ENCODE measurements at places on chromosomes 5 and 9.
A peak's percentile ranks its signal among the peaks of the same experiment; 100 is the strongest.

DNA sequence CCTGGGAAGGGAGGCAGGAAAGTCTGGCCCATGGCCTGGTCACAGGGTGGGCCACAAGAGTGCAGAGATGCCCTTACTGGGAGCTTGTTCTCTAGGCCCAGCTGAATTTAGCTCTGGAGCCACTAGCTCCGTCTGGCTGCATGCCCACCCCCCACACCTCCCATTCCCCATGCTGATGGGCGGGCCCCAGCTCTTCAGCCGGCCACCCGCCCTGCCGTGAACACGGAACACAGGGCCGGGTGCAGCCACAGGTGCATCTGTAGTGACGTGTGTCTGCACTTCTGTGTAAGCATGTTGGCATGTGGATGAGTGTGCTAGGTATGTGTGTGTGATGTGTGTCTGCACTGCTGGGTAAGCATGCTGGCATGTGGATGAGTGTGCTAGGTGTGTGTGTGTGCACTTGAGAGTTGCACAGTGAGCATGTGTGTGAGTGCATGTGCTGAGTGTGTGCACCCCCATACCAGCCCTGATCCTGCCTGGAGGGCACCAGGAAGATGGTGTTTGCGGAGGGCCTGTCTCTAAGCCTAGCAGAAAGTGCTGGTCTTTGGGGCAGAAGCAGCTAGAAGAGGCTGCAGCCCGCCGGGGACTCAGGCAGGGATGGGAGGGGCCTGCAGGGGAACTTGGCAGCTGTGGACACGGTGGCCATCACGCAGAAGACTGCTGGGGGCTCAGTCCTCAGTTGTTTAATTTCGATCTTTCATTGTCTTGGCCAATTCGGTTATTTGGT is 136.4 kb downstream of the CACNA1B start:
- peaks cover 14% of the 10 kb centered on the region for H3K27me3 ChIP-seq
- no peak overlapping the region for H3K27ac ChIP-seq
- no peaks in the 10 kb centered on the region for H3K36me3 ChIP-seq

- peaks cover 14% of the 10 kb centered on the region for H3K4me1 ChIP-seq
- no peak overlapping the region for H3K4me3 ChIP-seq
- DNase-seq = no peak
- no peak overlapping the region for H3K27ac ChIP-seq
These were observed 171.6 kb downstream of the RASEF start for GRCh38 chr9:82891321-82891720.

DNA sequence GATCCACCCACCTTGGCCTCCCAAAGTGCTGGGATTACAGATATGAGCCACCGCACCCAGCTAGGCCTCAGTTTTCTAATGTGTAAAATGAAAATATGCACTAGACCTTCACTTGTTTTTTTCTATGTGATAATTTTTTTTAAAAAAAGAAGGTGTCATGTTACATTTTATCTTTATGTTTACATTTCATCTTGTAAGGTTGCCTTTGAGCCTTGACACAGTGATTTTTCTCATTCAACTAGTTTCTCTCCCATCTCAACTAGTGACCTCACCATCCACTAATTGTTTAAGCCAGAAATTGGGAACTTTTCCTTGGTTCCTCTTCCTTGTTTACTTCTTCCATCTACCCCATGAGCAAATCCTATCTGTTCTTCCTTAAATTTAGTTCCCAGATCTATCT is 21.5 kb downstream of the TMC1 start:
- H3K4me1 ChIP-seq = peaks cover 4% of the 10 kb centered on the region
- no peak for DNase-seq
- H3K27ac ChIP-seq = no peak overlapping the region

- H3K36me3 ChIP-seq = no peaks in the 10 kb centered on the region
- H3K27me3 ChIP-seq = peaks cover 78% of the 10 kb centered on the region
- peak overlapping the region; percentile 33 for H3K4me3 ChIP-seq
- no peak for DNase-seq
- H3K4me1 ChIP-seq = peaks cover 2% of the 10 kb centered on the region
These were observed 1.3 kb downstream of the SLC6A3 start for GRCh38 chr5:1443991-1444360.

- H3K4me3 ChIP-seq = no peak overlapping the region
- no peak for DNase-seq
- no peak overlapping the region for H3K27ac ChIP-seq
- no peaks in the 10 kb centered on the region for H3K4me1 ChIP-seq
These were observed 117.9 kb downstream of the ANXA1 start for GRCh38 chr9:73269430-73270101.

- peaks cover 24% of the 10 kb centered on the region for H3K36me3 ChIP-seq
- no peak overlapping the region for H3K4me3 ChIP-seq
- H3K27ac ChIP-seq = no peak overlapping the region
- H3K27me3 ChIP-seq = no peaks in the 10 kb centered on the region
These were observed 78.5 kb downstream of the CD180 start for GRCh38 chr5:67118050-67118620.

- DNase-seq = no peak
- no peaks in the 10 kb centered on the region for H3K27me3 ChIP-seq
- peaks cover 22% of the 10 kb centered on the region for H3K36me3 ChIP-seq
- H3K4me1 ChIP-seq = peaks cover 16% of the 10 kb centered on the region
- peak overlapping the region; percentile 17 for H3K27ac ChIP-seq
These were observed 56.1 kb downstream of the MTREX start for GRCh38 chr5:55363856-55364255.

DNA sequence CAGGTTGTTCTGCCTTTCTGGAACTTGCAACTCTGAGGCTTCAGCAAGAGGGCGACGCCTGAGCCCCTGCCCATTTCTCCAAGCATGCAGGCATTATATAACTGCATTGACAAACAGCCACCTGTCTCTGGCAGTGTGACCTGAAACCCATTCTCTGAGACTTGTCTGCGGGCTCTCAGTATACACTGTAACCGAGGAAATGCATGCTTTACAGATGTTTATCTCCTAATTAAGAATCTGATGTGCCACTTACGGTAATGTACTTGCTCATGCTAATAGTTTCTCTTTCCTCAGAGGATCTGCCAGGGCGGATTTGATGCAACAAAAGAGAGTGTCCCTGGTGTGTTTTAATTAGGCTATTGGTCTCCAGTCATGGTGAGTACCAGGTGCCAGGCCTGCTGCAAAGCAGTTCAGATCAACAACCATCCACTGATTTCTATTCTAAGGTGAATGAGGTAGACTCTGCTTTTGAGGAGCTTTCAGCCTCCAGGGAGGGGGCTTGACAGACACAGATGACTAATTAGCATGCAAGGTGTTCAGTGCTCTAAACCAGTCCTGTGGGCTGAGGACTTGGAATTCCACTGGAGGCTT is 593.7 kb upstream of the KLF4 start:
- peaks cover 83% of the 10 kb centered on the region for H3K27me3 ChIP-seq
- no peak overlapping the region for H3K27ac ChIP-seq
- H3K4me1 ChIP-seq = no peaks in the 10 kb centered on the region
- no peaks in the 10 kb centered on the region for H3K36me3 ChIP-seq
- no peak for DNase-seq

DNA sequence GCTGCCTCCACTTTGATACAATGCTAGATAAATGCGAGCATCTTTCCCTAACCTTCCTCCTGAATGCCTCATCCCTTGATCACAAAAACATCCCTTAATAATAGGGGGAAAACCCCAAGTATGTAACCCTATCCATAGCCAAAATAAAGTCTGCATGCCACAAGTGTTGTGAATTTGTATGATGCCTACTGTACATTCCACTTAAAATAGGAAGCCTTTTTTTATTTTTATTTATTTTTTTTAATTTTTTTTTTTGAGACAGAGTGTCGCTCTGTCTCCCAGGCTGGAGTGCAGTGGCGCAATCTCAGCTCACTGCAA is 207.0 kb downstream of the AOPEP start:
- DNase-seq = no peak
- H3K36me3 ChIP-seq = peaks cover 12% of the 10 kb centered on the region
- no peak overlapping the region for H3K4me3 ChIP-seq
- H3K27ac ChIP-seq = no peak overlapping the region

- H3K27ac ChIP-seq = no peak overlapping the region
- no peaks in the 10 kb centered on the region for H3K27me3 ChIP-seq
- no peak for DNase-seq
- H3K4me1 ChIP-seq = peaks cover 2% of the 10 kb centered on the region
- peaks cover 20% of the 10 kb centered on the region for H3K36me3 ChIP-seq
These were observed 27.1 kb downstream of the CCDC125 start for GRCh38 chr5:69305512-69305911.

DNA sequence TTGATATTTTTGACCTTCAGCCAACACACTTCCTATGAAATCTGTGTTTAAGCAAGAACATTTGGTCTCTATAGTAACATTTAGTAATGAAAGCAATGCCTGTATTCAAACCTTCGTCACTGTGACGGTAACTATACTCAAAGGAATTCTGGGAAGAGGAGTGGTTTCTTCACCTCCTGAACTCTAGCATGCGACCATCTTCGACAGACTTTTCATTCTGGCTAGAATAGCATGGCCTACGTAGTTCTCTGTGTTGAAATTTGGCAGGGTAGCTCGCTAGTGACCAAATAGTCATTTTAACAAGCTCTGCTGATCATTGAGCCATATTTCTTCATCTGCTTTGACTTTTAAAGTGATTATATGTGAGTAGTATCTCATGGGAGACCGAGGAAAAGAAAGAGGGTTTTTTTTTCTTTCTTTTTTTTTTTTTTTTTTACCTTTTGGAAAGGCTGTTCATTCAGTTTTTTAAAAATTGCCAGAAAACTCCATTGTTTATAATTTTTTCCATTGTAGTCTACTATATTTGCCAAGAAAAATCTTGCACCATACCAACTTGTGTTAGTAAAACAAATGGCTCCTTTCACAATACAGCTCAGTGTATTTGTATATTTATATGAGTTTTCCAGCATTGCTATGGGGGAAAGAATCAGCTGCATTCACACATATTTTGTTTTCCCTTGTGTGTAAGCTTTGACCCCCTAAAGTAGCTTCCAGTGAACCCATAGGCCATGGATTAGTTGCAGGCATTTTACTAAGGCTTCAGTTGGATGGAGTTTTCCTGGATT is 166.8 kb downstream of the NNT start:
- no peaks in the 10 kb centered on the region for H3K4me1 ChIP-seq
- H3K27me3 ChIP-seq = no peaks in the 10 kb centered on the region
- H3K36me3 ChIP-seq = no peaks in the 10 kb centered on the region
- no peak overlapping the region for H3K27ac ChIP-seq

GRCh38 chr5:78841767-78842166 is 143.3 kb downstream of the ARSB start:
- no peak overlapping the region for H3K27ac ChIP-seq
- no peak overlapping the region for H3K4me3 ChIP-seq
- no peak for DNase-seq
- H3K27me3 ChIP-seq = no peaks in the 10 kb centered on the region
- H3K36me3 ChIP-seq = peaks cover 4% of the 10 kb centered on the region

DNA sequence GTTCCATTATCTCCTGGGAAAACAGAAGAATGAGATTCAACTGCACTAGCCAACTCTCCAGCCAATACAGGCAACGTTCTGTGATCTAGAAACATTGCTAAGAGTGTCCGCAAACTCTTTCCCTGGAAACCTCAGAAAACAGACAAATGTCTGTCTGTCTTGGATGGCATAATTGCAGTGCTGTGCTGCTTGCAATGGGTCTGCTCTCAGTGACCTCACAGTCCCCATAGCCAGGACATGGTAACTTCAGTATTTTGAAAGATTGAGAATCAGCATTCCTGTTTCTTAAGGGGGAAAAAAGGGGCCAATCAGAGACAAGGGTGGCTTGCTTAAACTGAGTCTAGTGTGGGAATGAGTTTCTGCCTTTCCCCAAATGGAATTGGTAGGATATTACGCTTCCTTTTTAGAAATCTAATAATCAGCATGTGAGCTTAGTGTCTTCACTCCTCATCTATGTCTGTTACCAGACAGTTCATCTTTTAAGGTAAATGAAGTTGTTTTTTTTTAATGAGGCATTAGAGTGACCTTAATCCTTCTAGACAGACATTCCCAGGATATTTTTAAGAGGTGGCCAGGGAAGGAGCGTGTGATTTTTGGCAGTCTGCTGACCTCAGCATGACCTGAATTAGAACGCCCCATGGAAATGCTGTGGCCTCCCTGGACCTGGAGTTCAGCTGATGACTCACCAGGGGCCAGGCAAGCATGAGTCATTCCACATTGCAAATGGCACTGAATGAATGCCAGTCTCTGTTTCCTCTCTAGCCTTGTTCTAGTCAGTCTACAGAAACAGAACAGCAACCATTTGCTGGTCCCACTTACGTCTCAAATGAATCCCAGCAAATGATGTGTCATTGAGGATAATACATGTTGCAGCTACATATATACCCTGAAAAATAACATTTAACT is 210.2 kb upstream of the ACTBL2 start:
- no peaks in the 10 kb centered on the region for H3K36me3 ChIP-seq
- no peak overlapping the region for H3K4me3 ChIP-seq
- H3K27ac ChIP-seq = peak overlapping the region; percentile 86
- DNase-seq = peak; percentile 14
- H3K27me3 ChIP-seq = no peaks in the 10 kb centered on the region
- peaks cover 28% of the 10 kb centered on the region for H3K4me1 ChIP-seq

DNA sequence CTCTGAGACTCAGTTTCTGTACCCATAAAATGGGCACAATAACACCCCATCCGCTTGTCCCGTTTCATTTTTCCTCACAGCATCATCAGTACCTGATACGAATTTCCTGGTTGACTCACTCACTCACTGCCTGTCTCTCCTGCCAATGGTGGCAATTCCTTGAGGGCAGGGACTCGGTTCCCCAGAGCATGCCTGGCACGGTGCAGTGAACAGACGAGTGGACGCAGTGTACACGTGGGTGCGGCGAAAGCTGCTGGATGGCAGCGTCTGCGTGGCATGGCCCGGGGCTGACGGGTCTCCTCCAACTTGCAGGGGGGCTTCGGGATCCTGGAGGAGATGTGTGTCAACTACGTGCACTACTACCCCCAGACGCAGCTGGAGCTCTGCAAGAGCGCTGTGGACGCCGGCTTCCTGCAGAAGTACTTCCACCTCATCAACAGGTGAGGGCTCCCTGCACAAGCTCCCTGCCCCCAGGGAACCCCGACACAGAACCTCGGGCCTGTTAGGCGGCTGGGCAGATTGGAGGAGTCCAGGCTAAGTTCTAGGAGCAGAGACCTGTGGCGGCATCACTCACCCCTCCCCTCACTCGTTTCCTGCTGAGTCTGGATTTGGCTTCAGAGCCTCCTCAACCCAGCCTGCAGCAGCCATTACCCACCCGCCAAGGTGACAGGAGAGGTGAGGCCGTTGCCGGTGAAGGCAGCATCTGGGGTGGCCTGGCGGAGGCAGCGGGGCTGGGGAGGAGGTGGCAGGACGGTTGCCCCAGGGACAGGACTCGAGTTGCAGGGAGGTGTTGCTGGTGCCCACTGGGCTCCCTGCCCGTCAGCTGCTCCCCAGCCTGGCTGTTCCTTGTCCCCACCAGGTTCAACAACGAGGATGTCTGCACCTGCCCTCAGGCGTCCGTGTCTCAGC is 20.3 kb downstream of the DBH start:
- H3K4me1 ChIP-seq = peaks cover 4% of the 10 kb centered on the region
- no peak for DNase-seq
- peaks cover 41% of the 10 kb centered on the region for H3K27me3 ChIP-seq
- H3K27ac ChIP-seq = no peak overlapping the region
- H3K36me3 ChIP-seq = no peaks in the 10 kb centered on the region

GRCh38 chr9:73213300-73213699 is 61.6 kb downstream of the ANXA1 start:
- H3K4me3 ChIP-seq = no peak overlapping the region
- no peak overlapping the region for H3K27ac ChIP-seq
- no peak for DNase-seq
- peaks cover 30% of the 10 kb centered on the region for H3K27me3 ChIP-seq
- no peaks in the 10 kb centered on the region for H3K36me3 ChIP-seq
- no peaks in the 10 kb centered on the region for H3K4me1 ChIP-seq

- peaks cover 12% of the 10 kb centered on the region for H3K27me3 ChIP-seq
- no peaks in the 10 kb centered on the region for H3K4me1 ChIP-seq
- DNase-seq = no peak
- H3K4me3 ChIP-seq = no peak overlapping the region
- H3K27ac ChIP-seq = no peak overlapping the region
These were observed 171.1 kb upstream of the FSTL4 start for GRCh38 chr5:133783481-133783880.

GRCh38 chr9:130630506-130631330 is 33.7 kb upstream of the PRDM12 start:
- DNase-seq = no peak
- peaks cover 19% of the 10 kb centered on the region for H3K36me3 ChIP-seq
- no peak overlapping the region for H3K27ac ChIP-seq

Measured in progenitor cell of endocrine pancreas (in vitro differentiated cells).